ENCODE measurements at places on chromosomes 1 and 21.

DNA sequence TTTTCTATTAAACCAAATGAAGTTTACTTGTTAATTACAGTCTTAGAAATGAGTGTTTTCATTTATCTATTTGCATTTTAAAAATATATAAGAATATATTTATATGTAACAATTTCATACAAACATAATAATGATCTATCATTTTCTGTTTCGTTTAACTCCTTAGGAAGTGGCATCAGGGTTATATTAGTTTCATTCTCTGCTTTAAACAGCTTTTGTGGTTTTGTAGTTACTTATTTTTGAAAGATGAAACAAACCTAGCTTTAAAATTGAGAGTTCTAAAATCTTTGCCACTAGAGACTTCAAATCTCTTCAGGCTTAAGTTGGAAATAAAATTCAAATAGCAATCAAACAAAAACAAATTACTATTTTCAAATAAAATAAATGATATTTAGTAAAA, 2110.6 kb downstream of the MRPL39 start:
- no peaks in the 10 kb centered on the region for H3K27me3 ChIP-seq
- no peak overlapping the region for H3K4me3 ChIP-seq
- H3K27ac ChIP-seq = no peak overlapping the region
- no peaks in the 10 kb centered on the region for H3K4me1 ChIP-seq
- DNase-seq = no peak

DNA sequence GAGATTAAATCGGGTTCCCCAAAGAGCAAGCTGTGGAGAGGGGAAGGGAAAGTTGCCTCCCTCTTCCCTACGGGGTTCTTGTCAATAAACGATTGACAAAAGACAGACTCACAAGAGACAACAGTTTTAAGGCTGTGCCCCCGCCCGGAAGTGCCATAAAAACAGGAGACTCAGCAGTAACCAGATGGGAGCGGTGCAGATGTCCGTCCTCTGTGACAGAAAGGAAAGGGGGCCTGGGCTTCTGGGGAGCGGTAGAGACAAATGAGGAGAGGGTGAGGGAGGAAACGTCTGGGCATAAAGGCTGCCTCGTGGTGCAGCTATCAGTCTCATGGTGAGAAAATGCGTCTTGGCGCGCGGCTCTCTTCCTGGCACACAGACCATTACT, 5.9 kb downstream of the TP73 start:
- peaks cover 57% of the 10 kb centered on the region for H3K27me3 ChIP-seq
- H3K36me3 ChIP-seq = no peaks in the 10 kb centered on the region
- no peak for DNase-seq
- no peak overlapping the region for H3K4me3 ChIP-seq
- no peaks in the 10 kb centered on the region for H3K4me1 ChIP-seq
- no peak overlapping the region for H3K27ac ChIP-seq

GRCh38 chr1:173422456-173422976, 54.6 kb upstream of the PRDX6 start:
- no peak overlapping the region for H3K27ac ChIP-seq
- DNase-seq = no peak
- H3K4me3 ChIP-seq = no peak overlapping the region
- H3K36me3 ChIP-seq = no peaks in the 10 kb centered on the region

GRCh38 chr1:217026531-217026930, 303.3 kb upstream of the ESRRG start:
- H3K4me1 ChIP-seq = peaks cover 46% of the 10 kb centered on the region
- no peak overlapping the region for H3K27ac ChIP-seq
- no peaks in the 10 kb centered on the region for H3K36me3 ChIP-seq
- H3K4me3 ChIP-seq = no peak overlapping the region
- peak; percentile 69 for DNase-seq
- H3K27me3 ChIP-seq = no peaks in the 10 kb centered on the region

- no peak for DNase-seq
- H3K36me3 ChIP-seq = peaks cover 9% of the 10 kb centered on the region
- H3K4me3 ChIP-seq = no peak overlapping the region
- H3K4me1 ChIP-seq = no peaks in the 10 kb centered on the region
Observed at GRCh38 chr1:51417496-51418383, 87.4 kb upstream of the TTC39A start.

DNA sequence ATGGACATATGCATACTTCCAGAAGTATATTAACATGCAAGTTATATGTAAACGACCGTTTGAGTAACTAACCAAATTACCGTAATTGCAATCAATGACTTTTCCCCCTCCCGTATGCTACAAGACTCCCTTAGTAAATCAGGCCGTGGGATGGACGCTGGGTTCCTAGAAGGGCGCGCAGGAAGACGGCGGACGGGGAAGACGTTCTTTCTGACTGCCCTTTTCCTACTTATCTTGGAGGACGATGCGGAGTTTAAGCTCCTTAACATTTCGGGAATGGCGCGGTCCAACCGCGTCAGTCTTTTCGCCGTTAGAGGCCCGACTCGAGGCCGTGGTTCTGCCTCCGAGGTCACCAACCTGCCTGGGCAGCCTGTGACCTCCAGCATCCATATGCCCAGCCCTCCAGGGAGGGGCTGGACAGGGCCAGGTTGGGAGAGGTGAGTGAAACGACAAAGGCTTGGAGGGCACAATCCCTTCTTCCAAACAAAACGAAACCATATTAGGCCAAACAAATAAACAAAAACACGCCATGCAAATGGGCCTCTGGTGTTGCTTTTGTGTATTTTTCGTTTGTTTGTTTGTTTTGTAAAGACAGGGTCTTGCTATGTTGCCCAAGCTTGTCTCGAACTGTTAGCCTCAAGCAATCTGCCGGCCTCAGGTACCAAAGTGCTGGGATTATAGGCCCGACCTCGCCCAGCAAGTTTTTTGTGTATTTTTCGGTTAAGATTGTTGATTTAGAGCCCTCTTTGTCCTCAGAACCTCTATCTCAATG, 873 bp upstream of the PI4KB start:
- peaks cover 11% of the 10 kb centered on the region for H3K36me3 ChIP-seq
- peaks cover 37% of the 10 kb centered on the region for H3K4me1 ChIP-seq
- peak overlapping the region; percentile 6 for H3K27ac ChIP-seq
- no peak for DNase-seq
- peak overlapping the region; percentile 72 for H3K4me3 ChIP-seq
- no peaks in the 10 kb centered on the region for H3K27me3 ChIP-seq

DNA sequence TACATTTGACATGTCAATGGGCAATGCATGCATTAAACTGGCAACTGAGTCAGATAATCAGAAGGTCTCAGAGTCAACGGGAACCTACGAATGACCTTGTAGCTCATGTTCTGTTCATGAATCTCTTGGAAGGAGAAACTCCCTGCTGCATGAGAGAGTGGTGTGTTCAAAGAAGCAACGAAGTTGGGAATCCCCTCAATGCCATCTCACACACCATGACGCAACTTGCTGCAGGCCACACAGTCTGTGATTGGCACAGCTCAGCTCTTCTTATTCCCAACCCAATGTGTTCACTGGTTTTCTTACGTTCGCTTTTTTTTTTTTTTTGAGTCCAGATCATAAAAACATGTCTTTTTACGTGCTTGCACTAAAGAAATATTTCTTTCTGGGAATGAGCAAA, 53.5 kb upstream of the PRDM2 start:
- DNase-seq = no peak
- no peaks in the 10 kb centered on the region for H3K36me3 ChIP-seq
- no peak overlapping the region for H3K4me3 ChIP-seq
- H3K27me3 ChIP-seq = no peaks in the 10 kb centered on the region
- H3K4me1 ChIP-seq = peaks cover 7% of the 10 kb centered on the region

GRCh38 chr1:10754568-10755329, 41.7 kb downstream of the CASZ1 start:
- H3K4me3 ChIP-seq = no peak overlapping the region
- no peaks in the 10 kb centered on the region for H3K27me3 ChIP-seq
- no peaks in the 10 kb centered on the region for H3K36me3 ChIP-seq

- H3K4me1 ChIP-seq = peaks cover 57% of the 10 kb centered on the region
- H3K4me3 ChIP-seq = no peak overlapping the region
- H3K36me3 ChIP-seq = no peaks in the 10 kb centered on the region
- DNase-seq = peak; percentile 77
- H3K27me3 ChIP-seq = no peaks in the 10 kb centered on the region
Observed at GRCh38 chr1:115426231-115426771, 88.3 kb upstream of the NGF start.

DNA sequence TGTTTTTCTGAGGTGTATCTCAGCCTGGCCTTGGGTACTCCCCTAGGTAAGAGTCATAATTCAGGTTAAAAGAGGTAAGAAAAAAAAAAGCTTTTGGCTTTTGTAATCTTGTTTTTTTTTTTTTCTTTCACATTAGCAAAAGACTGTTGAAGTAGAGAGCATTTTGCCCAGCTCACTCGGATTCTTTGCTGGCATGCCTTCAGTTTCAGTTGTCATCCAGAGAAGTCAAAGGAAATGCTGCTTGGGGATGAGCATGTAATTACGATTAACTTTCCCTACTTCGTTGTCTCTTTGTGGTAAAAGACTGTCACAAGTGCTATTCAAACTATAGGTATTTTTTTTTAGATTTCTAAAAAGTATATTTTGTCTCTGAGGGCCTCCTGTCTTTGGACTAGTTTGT, 6.3 kb downstream of the BACH1 start:
- H3K36me3 ChIP-seq = peaks cover 4% of the 10 kb centered on the region
- no peak overlapping the region for H3K4me3 ChIP-seq
- no peak for DNase-seq
- peaks cover 35% of the 10 kb centered on the region for H3K4me1 ChIP-seq
- no peaks in the 10 kb centered on the region for H3K27me3 ChIP-seq
- H3K27ac ChIP-seq = no peak overlapping the region

- no peaks in the 10 kb centered on the region for H3K27me3 ChIP-seq
- H3K36me3 ChIP-seq = no peaks in the 10 kb centered on the region
- no peak for DNase-seq
- peaks cover 48% of the 10 kb centered on the region for H3K4me1 ChIP-seq
- no peak overlapping the region for H3K27ac ChIP-seq
- H3K4me3 ChIP-seq = no peak overlapping the region
Observed at GRCh38 chr1:109826930-109827349, 63.2 kb upstream of the EPS8L3 start.

GRCh38 chr1:192270398-192270797, 46.4 kb upstream of the RGS21 start:
- no peaks in the 10 kb centered on the region for H3K36me3 ChIP-seq
- no peaks in the 10 kb centered on the region for H3K4me1 ChIP-seq
- no peak overlapping the region for H3K27ac ChIP-seq

DNA sequence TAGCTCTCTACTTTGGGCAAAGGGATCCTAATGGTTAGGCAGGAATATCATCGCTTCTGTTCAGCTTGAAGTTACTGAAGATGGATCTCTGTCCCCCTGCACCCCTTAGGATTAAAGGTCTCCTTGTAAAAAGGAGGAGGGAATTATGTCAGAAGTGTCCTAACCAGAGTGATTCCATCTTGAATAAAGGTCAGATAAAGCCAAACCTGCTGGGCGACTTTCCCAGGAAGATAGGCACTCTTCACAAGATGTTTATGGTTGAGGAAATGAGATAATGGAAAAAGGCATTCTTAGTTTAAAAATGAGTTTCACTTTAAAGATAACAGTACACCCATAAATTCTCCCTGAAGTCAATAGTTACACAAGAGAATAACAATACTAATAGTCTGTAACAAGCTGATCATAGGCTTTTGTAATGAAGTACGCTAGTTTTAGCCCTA, 1.7 kb upstream of the NENF start:
- H3K4me3 ChIP-seq = no peak overlapping the region
- H3K27me3 ChIP-seq = no peaks in the 10 kb centered on the region
- peaks cover 23% of the 10 kb centered on the region for H3K4me1 ChIP-seq
- H3K27ac ChIP-seq = no peak overlapping the region
- H3K36me3 ChIP-seq = 0 out of 2 replicates have a peak, but pooled peaks cover 7% of the 10 kb centered on the region

DNA sequence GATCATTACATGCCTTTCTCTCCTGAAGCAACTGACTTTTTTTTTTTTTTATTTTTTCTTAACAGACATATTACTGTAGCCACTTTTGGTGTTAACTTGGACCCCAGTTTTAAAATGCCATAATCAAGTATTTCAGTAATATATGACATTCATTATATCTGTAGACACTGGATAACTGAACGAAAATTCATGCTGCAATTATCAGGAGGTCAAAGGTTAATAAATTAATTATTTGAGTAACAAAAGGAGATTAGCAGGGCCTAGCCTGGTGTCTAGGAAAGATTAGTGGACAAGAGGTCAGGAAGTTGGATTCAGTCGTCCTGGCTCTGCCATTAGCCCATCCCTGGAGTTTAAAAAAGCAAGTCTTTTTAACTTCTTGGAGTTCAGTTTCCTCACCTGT, 168.1 kb downstream of the TGFBR3 start:
- no peaks in the 10 kb centered on the region for H3K4me1 ChIP-seq
- no peak for DNase-seq
- H3K4me3 ChIP-seq = no peak overlapping the region
- H3K27ac ChIP-seq = no peak overlapping the region

DNA sequence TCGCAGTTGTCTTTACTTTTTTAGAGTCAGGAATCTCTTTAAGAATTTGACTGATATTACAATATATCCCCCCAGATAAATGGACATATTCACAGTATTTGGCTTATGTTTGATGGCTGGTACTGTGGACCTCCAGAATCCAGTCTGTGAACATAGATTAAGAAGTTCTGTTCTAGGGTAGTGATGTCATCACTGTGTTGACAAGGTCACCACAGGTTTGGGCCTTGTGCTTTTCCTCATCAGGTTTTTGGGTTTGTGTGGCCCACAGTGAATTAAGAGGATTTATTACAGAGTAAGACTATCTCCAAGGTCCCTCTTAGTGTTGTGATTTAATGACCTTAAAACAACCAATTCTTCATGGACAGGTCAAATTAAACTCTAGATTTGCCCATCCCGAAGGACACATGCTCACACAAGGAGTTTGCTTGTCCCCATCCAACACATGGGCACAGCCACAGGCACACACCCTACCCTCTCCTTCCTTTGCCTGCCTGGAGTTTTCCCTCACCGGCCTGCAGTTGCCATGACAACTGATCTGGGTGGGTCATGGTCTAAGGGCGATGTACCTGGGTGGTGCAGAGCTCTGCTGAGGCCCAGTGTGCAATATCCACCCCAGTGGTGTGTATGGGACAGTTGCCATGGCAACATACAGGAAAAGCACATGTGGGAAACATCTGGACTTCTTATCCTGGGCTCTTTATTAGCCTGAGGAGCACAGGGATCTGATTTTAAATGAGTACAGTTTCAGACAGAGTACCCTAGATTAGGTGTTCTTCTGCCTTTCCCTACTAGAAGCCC, 98.6 kb downstream of the NAV1 start:
- no peak for DNase-seq
- no peak overlapping the region for H3K27ac ChIP-seq
- H3K4me3 ChIP-seq = no peak overlapping the region
- H3K4me1 ChIP-seq = no peaks in the 10 kb centered on the region

GRCh38 chr1:209802117-209802779, 3.7 kb downstream of the IRF6 start:
- H3K27me3 ChIP-seq = no peaks in the 10 kb centered on the region
- H3K27ac ChIP-seq = no peak overlapping the region
- H3K36me3 ChIP-seq = peaks cover 23% of the 10 kb centered on the region
- H3K4me1 ChIP-seq = peaks cover 28% of the 10 kb centered on the region

DNA sequence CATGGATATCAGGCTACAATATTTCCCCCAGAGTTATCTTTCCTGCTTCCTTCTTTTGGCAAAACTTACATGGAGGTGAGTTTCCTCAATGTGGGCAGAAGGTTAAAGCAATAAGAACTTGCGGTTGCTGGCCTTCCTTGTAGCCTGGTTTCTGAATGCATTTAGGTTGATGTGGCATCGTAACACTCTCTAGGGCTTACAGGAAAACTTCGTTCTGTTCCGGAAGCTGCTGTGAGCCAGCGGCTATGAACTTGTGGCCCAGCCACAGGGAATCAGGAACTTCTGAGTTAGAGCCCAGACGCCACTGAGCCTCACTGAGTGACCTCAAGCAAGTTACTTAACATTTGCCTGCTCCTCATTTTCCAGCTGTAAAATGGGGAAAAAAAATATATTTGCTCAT, 623.4 kb upstream of the ADAMTS5 start:
- no peaks in the 10 kb centered on the region for H3K36me3 ChIP-seq
- H3K4me1 ChIP-seq = no peaks in the 10 kb centered on the region
- no peaks in the 10 kb centered on the region for H3K27me3 ChIP-seq
- no peak overlapping the region for H3K4me3 ChIP-seq
- H3K27ac ChIP-seq = no peak overlapping the region

All from PC-3 (cell line).